HepG2 (cell line): ENCODE measurements at places on chromosomes 6 and 20. TPM values are rescaled to one million over a fixed set of nuclear protein-coding genes. Genes with fewer than 3 reads are reported as not detected.
A peak's percentile ranks its signal among the peaks of the same experiment; 100 is the strongest.

DNA sequence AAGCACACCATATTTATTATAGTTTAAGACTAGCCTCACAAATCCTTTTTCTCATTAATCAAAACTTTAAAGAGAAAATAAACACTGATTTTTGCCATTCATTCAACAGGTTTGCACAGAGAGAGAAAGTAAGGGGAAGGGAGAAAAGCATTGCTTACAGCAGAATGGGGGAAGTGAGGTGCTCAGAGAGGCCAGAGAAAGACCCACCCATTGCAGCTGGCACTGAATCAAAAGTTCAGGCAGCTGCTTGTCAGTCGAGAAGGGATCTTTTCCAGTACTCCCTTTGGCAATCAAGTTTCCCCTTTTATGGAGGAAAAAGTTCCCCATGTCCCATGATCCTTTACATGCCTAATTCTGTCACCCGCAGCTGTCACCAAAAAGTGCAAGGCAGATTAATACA is 8.0 kb upstream of the CRISP2 start:
- no peaks in the 10 kb centered on the region for H3K36me3 ChIP-seq
- no peak overlapping the region for H3K27ac ChIP-seq
- no peaks in the 10 kb centered on the region for H3K27me3 ChIP-seq
- no peak overlapping the region for H3K4me3 ChIP-seq
- no peak for DNase-seq

DNA sequence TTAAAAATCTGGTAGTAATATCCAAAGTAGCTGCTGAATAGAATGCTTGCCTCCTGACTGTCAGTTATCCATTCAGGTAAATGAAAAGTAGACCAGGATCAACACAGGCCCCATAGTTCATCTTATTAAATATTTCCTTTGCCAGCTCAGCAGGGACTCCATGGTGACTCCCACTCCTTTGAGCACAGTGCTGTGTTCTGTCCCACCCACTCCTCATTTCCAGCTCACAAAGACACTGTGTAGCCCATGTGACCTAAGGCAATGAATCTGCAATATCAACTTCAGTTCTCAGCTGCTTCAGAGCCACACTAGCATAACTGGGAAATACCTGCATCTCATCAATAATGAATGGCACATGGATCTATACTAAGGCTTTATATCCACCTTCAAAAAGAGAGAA is 189.5 kb upstream of the MANEA start:
- no peak for DNase-seq
- H3K4me3 ChIP-seq, result no peak overlapping the region
- no peaks in the 10 kb centered on the region for H3K4me1 ChIP-seq
- no peaks in the 10 kb centered on the region for H3K36me3 ChIP-seq
- H3K27me3 ChIP-seq, result no peaks in the 10 kb centered on the region

DNA sequence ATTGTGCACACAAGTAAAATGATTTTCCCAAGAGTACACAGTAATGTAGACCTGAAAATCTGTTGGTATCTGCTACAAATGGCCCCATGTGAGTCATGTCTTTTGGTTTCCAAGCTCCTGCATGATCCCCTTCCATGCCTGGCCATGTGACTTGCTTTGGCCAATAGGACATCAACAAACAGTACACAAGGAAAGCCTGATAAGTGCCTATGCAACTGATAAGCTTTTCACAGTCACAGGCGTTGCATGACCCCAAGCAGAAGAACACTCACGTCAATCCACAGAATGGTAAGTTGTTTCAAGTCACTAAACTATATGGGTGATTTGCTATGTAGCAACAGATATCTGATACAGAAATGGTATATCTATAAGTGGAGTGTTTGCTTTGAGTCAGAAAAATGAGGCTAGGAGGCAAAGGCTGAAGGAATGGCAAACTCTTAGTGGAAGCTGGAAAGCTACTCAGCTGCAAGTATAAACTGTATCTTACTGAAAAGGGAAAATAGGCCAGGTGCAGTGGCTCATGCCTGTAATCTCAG is 160.1 kb upstream of the BEND3 start:
- no peak for DNase-seq
- no peak overlapping the region for H3K4me3 ChIP-seq
- peaks cover 3% of the 10 kb centered on the region; the same call in 2 of the 3 replicates for H3K36me3 ChIP-seq
- no peak overlapping the region for H3K27ac ChIP-seq
- H3K4me1 ChIP-seq, result no peaks in the 10 kb centered on the region

- peak; percentile 24 for DNase-seq
- H3K36me3 ChIP-seq, result no peaks in the 10 kb centered on the region
- H3K27ac ChIP-seq, result no peak overlapping the region
- H3K27me3 ChIP-seq, result no peaks in the 10 kb centered on the region
- no peaks in the 10 kb centered on the region for H3K4me1 ChIP-seq
- H3K4me3 ChIP-seq, result no peak overlapping the region
Measured at GRCh38 chr20:22974354-22974753, 60.8 kb upstream of the SSTR4 start.

DNA sequence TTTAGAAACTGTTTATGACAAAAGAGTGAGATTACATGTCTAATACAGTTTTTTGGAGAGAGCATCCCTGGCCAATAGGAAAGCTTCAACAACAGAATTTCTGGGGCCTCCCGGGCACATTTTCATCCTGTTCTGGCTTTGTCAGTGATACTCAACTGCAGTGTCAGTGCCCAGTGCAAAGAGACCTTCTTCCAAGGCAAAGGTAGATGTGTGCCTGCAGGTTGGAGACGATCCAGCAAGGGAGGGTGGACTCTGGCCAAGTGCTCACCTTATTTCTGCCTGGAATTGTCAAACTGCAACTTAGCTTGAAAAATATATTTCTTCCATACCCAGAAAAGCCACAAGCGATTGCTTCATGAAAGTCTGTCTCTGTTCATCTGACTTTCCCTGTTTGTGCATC is 211.6 kb upstream of the SNX9 start:
- no peak overlapping the region for H3K4me3 ChIP-seq
- H3K27me3 ChIP-seq, result no peaks in the 10 kb centered on the region
- H3K4me1 ChIP-seq, result peaks cover 46% of the 10 kb centered on the region
- no peak for DNase-seq

DNA sequence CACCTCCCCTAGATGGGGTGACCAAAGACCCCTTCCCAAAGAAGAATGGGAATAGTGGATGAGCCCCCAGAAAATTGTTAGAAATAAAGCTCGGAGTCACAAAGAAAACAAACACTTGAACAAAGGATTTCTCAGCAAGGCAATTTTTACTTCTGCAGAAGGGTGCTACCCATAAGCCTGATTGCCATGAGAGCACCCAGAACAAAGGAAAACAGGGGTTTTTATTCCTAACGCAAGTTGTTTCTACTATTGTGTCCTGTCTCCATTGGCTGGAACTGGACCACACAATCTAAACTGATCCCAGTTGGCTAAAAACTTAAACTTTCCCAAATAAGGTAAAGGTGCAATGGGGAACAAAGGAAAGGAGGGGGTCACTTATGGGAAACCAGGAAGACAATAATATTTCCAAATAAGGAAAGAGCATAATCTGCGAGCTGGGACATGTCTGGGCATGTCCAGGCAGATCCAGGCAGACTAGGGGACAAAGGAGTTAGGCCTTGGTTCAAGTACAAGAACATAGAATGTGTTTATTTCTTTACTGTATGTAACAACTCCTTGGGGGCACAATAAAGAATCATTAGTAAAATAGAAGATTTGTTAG is 20.0 kb downstream of the HLA-B start:
- H3K36me3 ChIP-seq, result no peaks in the 10 kb centered on the region
- no peak overlapping the region for H3K27ac ChIP-seq

GRCh38 chr20:23514848-23515247 is 23.9 kb downstream of the CST8 start:
- peaks cover 3% of the 10 kb centered on the region; the same call in 1 of the 2 replicates for H3K27me3 ChIP-seq
- H3K36me3 ChIP-seq, result no peaks in the 10 kb centered on the region
- peaks cover 19% of the 10 kb centered on the region for H3K4me1 ChIP-seq
- no peak overlapping the region for H3K27ac ChIP-seq
- no peak overlapping the region for H3K4me3 ChIP-seq

GRCh38 chr6:87794922-87795885 is 93.2 kb upstream of the AKIRIN2 start:
- H3K36me3 ChIP-seq, result no peaks in the 10 kb centered on the region
- H3K27me3 ChIP-seq, result no peaks in the 10 kb centered on the region
- DNase-seq, result no peak
- no peak overlapping the region for H3K27ac ChIP-seq

DNA sequence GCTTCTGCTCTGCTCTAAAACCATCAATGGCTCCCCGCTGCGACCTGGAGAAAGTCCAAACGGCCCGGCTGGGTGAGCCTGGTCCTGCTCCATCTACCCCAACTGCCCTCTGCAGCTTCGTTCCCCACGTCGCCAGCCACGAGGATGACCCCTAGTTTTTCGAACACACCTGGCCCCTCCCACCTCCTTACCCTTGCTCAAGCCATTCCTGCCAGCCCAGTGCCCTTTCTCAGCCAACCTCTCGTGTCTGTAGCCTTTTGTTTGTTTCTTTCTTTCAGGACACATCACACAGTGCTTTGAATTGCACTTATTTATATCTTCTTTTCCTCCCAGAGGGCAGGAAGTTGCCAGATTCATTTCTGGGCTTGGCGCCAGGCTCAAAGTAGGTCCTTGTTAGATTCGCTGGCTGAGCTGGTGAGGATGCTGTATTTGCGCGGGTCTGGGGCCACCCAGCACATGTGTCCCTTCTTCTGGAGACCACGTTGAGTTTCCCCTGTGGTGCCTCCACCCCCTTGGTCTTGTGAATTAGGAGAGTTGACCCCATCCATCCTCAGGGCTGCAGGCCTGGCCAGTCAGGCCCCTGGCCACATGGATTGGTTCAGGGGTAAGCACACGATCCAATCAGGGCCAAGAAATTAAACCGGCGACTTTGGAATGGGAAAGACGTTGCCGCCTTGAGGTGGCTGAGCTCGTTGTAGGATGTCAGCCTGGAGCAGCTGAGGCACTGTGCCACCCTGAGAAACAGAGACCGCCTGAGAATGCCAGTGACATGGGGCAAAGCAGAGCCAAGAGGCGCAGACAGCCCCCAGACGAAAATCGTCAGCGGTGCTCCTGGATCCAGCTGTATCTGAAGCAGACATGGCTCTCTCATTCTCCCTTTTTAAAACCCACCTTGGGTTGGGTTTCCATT is 156.0 kb downstream of the CEBPB start:
- H3K4me1 ChIP-seq, result peaks cover 91% of the 10 kb centered on the region
- H3K27ac ChIP-seq, result no peak overlapping the region
- H3K36me3 ChIP-seq, result no peaks in the 10 kb centered on the region
- peaks cover 27% of the 10 kb centered on the region; the same call in 1 of the 3 replicates for H3K27me3 ChIP-seq

DNA sequence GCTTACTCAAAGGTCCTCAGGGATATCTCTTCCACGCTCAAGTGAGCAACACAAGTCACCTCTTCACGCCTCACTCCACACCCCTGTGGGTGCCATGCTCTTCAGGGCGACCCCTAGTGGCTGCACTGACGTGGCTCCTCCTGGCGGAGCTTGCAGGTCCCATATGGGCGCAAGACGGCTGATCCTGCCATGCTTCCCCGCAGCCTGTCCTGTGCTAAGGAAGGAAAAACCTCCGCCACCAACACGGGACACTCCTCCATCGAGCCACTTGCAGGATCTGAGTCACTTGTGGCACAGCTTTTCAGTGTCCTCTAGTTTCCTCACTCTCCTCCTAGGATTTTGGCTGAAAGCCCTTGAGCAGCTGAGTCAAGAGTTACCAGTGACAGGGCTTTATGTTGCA is 90.7 kb downstream of the KHDC1L start:
- H3K4me1 ChIP-seq, result no peaks in the 10 kb centered on the region
- no peaks in the 10 kb centered on the region; the same call in 1 of the 2 replicates for H3K27me3 ChIP-seq
- DNase-seq, result peak; percentile 16
- no peak overlapping the region for H3K4me3 ChIP-seq

GRCh38 chr6:19410481-19410880 is 426.7 kb upstream of the ID4 start:
- H3K27ac ChIP-seq, result no peak overlapping the region
- DNase-seq, result no peak
- no peaks in the 10 kb centered on the region for H3K36me3 ChIP-seq
- no peak overlapping the region for H3K4me3 ChIP-seq
- H3K27me3 ChIP-seq, result no peaks in the 10 kb centered on the region

DNA sequence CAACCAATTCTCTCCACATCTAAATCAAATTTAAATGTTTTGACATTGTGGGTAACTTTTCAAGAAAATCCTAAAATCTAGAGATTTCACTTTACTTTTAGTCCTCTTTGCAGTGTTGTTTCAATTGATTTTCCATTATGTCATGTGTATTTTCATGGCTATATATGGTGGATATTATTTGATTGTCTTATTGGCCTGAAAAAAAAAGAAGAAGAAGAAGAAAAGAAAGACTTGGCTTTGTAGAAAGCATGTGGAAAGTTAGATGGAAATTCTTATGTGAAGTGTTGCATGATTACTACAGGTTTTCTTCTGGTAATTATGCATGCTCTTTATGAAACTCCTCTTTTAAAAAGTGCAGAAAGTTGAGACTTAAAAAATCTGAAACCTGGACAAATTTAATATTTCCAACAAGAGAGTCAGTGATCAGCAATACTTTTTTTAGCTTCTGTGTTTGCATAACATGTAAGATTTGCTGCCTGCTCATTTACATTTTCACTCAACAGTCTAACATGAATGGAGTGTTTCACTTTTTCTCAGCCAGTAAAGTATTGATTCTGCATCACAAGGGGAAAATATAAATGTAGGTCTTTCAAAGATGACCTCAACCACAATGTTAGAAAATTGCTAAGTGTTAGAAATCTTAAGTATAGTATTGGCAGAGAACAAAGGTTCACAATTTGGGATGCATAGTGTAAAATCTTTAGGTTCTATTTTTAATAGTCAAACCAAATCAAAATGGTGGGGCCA is 438.7 kb downstream of the BCKDHB start:
- H3K27ac ChIP-seq, result no peak overlapping the region
- H3K36me3 ChIP-seq, result no peaks in the 10 kb centered on the region
- H3K27me3 ChIP-seq, result no peaks in the 10 kb centered on the region

DNA sequence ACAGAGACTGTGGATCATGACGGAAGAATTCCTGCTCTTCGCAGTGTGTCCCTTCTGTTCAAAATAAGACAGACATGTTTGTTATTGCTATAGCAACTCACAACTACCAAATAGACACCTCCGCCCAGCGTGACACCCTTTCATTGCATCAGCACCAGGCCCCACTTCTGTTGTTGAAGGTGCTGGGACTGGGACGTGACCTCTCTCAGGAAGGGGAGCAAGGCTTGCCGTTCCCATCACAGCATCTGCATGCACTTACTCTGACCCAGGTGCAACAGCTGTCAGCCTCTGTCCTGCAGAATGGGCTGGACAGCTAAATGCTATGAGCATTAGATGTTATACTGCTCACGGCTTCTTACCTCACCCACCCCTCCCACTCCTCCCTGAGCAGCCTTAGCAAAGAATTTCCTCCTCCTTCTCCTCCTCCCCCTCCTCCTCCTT is 94.1 kb downstream of the DACT2 start:
- H3K36me3 ChIP-seq, result no peaks in the 10 kb centered on the region
- H3K4me3 ChIP-seq, result no peak overlapping the region
- peaks cover 13% of the 10 kb centered on the region for H3K4me1 ChIP-seq
- DNase-seq, result no peak

- peaks cover 10% of the 10 kb centered on the region for H3K4me1 ChIP-seq
- H3K27ac ChIP-seq, result no peak overlapping the region
- H3K4me3 ChIP-seq, result no peak overlapping the region
- H3K36me3 ChIP-seq, result no peaks in the 10 kb centered on the region
Measured at GRCh38 chr6:52482903-52483670, 62.9 kb downstream of the EFHC1 start.

The RNF144B gene
- 4.3 and 5.3 TPM in 2 replicates for total RNA-seq

The TBXT gene
- not detected in 2 replicates for total RNA-seq

The THEMIS gene
- not detected in 2 replicates for total RNA-seq

The CD40 gene
- 2.2 and 4.6 TPM in 2 replicates for total RNA-seq

The PTCRA gene
- not detected in 2 replicates for total RNA-seq

The RPP21 gene
- 38.4 and 53.1 TPM in 2 replicates for total RNA-seq

The DNAH8 gene
- not detected in 2 replicates for total RNA-seq

The HFE gene
- total RNA-seq, result 1.9 and 3.7 TPM in 2 replicates

The COL21A1 gene
- total RNA-seq, result not detected in 2 replicates
